Stimulated activated CD4-positive, alpha-beta T cell treated with anti-CD3 and anti-CD28 coated beads, Interleukin-12 subunit alpha, Interleukin-12 subunit beta, amount 100 ng/mL, for 24 hours (primary cell): ENCODE measurements at places on chromosomes 5 and 9.

DNA sequence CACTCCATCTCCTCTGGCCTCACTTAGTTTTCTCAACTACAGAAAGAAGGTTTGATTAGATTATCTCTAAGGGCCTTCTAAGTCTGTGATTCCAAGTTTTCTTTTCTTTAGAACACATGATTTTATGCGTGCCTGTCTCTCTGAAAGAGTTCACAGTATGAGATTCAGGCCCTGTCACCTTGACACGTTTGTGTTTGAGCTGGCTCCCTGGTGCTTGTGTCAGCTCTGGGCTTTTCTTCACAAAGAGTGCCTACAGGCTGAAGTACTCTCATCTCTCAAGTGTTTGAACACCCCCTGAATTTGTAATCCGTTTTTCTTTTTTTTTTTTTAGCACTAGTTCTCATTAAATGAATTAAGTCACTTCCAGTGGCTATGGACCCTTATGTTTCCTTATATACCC lies 306.9 kb upstream of the C9orf72 start:
- DNase-seq = no peak

GRCh38 chr5:79806741-79807140 lies 117.1 kb downstream of the CMYA5 start:
- DNase-seq = no peak

GRCh38 chr5:59236448-59236847 lies 653.6 kb downstream of the RAB3C start:
- no peak for DNase-seq

DNA sequence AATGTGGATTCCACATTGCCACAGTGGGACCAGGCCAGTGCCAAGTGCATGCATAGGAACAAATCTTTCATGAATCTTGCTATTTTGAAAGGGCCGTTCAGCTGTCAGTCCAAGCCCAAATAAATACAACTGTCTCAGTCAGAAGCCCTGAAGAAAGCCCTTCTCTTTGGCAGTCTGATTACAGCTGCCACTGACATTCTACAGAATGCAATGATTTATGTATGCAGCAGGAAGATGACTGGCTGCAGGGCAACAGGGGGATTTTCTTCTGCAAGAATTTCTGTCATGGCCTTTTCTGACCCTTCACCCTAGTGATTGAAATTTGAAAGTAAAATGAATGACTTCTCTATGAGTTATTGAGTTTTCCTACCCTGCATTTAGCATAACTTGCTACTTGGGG lies 86.7 kb upstream of the FER start:
- no peak for DNase-seq

- no peak for DNase-seq
Observed at GRCh38 chr5:164580155-164580554, 1074.7 kb downstream of the MAT2B start.

DNA sequence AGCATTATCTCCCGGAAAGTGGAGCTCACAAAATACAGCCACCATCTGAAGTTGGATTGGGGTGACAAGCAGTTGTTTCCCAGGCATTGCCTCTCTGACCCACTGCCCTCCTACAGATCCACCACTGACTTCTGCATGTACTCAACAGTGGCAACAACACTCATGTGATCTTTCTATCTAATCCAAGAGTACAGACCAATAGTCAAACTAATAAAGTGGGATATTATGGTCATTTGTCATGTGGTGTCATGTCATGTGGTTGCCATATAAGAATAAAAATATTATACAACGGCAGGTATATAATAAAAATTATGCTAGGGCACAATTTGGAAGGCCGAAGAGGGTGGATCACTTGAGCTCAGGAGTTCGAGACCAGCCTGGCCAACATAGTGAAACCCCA lies 33.0 kb upstream of the SNAPC3 start:
- no peak for DNase-seq

GRCh38 chr5:160837749-160838593 lies 14.0 kb downstream of the ATP10B start:
- DNase-seq = no peak

GRCh38 chr5:68161156-68161555 lies 54.4 kb upstream of the PIK3R1 start:
- no peak for DNase-seq

GRCh38 chr5:168420461-168420860 lies 65.8 kb upstream of the RARS1 start:
- DNase-seq = no peak

DNA sequence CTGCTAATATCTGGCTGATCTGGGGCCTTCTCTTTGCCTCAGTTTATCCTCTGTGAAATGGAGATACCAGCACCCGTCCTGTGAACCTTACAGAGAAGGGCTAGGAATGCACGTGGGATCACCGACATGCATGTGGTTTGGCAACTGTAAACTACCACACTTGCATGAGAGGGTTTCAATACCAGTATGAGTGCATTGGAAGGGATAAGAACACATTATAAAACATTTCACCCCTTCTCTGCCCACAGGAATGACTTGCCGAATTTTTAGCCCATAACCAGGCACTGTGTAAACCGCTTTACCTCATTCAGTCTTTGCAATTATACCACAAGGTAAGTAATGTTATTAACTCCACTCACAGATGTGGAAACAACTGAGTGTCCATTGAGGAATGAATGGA lies 8.9 kb upstream of the RAB14 start:
- DNase-seq = no peak

GRCh38 chr5:128099944-128100343 lies 16.4 kb downstream of the SLC12A2 start:
- DNase-seq = no peak

- no peak for DNase-seq
Observed at GRCh38 chr9:86486891-86487837, 133.0 kb upstream of the TUT7 start.

DNA sequence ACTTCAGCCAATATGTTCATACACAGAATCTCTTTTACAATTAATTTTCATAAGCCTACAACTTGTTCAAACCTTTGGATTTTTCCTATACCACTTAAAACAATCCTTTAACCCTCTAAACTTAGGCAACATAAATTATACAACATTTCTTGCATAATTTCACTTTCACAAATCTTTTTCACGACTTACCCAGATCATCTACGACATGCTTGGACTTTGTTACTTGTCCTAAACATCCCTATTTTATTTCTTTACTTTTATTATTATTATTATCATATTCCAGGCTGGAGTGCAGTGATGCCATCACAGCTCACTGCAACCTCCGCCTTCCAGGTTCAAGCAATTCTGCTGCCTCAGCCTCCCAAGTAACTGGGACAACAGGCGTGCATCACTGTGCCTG lies 68.0 kb downstream of the CACNA1B start:
- DNase-seq = no peak

GRCh38 chr5:122054266-122054665 lies 23.8 kb downstream of the LOX start:
- DNase-seq = no peak

- no peak for DNase-seq
Observed at GRCh38 chr9:124209774-124210173, 48.0 kb upstream of the NEK6 start.

DNA sequence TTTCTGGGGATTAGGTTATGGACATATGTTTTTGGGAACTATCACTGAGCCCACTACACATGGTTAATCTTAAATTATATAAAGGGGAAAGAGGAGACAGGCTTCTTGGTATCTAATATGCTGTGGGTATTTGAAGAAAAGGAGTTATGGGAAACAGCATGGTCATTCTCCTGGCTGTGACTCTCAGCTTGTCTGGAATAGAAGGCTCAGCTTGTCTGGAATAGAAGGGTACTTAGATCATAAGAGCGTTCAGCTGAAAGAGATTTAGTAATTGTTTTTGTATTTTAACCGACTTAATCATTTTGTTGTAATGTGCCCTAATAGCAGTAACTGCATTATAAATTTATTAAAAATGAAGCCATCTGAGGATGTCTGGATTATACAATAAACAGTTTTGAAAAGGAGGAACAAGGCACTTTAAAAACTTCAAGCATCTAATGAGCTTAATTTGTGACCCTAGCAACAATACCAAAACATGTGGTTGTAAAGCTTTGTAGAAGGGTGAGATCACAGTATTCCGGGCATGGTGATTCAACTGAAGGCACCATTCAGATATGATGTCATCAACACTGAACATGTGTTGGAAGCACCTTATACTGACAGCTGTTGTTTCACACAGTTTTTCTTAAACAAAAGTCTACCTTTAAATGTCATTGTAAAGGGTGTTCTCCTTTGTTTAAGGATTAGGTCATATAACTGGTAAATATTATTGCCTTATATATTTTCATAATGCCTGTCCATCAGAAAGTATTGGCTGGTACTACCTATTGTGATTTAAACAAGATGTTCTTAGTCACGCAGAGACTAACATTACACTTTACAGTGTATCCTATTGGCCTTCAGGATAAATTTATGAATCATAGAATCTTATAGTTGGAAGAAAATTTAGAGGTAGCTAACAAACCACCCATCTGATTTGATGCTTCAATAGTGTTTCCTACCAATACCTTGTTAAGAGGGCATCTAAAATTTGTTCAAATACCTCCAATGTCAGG lies 2174.1 kb upstream of the WWC1 start:
- no peak for DNase-seq

GRCh38 chr9:108078811-108079210 lies 589.2 kb upstream of the KLF4 start:
- no peak for DNase-seq

DNA sequence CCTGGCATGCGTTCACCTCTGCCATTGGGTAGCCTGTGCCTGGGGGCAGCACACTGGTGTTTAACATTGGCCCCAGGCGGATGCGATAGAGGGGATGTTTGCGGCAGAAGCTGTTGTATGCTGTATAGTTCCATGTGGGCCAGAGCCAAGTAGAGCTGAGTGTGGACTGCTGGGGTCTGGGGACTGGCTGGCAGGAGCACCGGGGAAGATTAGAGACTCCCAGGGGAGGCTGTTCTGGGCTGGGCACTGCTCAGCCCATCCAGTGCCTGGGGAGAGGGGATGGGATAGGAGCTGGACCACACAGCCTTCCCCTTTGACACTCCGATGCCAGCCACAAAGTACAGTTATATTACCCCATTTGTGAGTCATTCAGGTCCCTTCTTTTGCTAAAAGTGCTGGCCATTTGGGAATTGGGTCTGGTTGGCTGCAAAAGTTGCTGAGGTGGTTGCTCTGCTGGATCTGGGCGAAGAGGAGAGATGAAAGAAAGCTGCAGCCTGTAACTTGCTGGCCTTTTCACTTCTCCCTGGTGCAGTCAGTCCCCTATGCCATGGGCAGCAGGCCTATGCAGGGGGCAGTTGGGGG lies 73.8 kb downstream of the RGS3 start:
- DNase-seq = no peak

- no peak for DNase-seq
Observed at GRCh38 chr5:178104492-178104891, 8.8 kb upstream of the N4BP3 start.
